ENCODE measurements at places on chromosomes 7 and 10.

DNA sequence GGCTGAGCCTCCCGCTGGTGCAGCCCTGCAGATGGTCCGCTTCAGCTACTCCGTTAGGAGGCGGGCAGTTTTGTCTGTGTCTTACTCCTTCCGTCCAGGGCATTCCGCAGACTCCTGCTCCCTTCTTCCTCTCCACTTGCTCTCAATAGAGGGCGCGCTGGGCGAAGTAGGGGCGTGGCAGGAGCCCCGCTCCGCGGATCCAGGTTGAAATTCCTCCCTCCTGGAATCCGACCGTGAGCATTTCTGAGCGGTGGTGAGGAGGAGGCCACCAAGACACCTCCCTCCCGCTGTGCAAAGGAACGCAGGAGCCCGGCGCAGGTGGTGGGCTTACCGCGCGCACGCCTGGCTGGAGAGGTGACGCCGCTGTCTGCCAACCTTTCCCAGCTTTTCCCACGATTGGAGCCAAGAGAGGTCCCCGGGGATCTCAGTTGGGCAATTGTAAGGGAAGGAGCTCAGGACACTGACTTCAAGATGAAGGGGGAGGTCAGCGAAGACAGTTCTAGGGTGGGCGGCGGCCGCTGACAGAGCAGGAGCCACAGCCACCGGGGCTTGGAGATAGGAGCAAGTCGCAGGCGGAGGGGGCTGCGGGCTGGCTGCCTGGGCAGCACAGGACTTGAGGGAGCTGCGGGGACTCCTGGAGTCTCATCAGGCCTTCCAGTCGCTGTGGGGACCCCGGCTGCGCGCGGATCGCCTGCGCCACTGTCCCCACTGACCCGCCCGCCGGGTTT is 1011.3 kb downstream of the XPNPEP1 start:
- DNase-seq: no peak

GRCh38 chr7:46397591-46397990 is 476.5 kb upstream of the IGFBP3 start:
- DNase-seq: no peak

DNA sequence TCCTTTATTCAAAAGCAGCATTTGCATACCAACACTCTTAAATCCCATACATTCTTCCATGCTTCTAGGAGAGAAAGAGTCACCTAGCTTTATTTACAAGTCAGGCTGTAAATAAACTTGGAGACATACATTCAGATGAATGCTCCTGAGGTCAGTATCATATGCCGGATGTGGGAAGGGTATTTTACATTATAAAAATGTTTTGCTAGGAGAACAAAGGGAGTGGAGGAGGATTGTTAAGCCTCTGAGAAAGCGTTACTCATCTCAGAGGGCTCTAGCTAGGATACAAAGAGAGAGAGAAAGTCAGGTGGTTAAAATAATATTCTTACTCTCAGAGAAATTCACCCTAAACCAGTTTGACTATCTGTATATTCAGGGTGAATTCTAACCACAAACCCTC is 300.9 kb upstream of the NPSR1 start:
- DNase-seq: no peak

- DNase-seq: no peak
These were observed 110.4 kb downstream of the AHR start for GRCh38 chr7:17408904-17409290.

DNA sequence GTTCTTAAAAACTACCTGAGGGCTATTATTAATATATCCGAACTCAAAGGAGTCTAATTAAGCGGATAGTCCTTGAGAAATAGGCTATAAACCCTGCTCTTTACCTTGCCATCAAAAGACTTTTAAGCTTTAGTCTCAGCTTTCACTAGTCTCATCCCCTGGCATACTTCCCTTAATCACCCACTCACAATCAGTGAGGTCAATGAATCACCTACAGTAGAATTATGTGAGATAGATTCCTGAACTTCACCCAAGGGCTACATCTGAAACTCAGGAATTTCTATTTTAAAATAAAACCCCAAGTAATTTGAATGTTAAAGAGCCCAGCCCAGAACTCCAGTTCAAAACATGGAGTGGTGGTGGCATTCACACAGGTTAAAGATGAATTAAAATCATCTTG is 108.7 kb downstream of the ETV1 start:
- no peak for DNase-seq

- no peak for DNase-seq
These were observed 12.7 kb downstream of the MYO1G start for GRCh38 chr7:44965937-44966730.

- DNase-seq: no peak
These were observed 137.2 kb downstream of the PHTF2 start for GRCh38 chr7:77935652-77936348.
